ENCODE measurements at places on chromosomes 4 and X. TPM values are rescaled to one million over a fixed set of nuclear protein-coding genes. Genes with fewer than 3 reads are reported as not detected.

DNA sequence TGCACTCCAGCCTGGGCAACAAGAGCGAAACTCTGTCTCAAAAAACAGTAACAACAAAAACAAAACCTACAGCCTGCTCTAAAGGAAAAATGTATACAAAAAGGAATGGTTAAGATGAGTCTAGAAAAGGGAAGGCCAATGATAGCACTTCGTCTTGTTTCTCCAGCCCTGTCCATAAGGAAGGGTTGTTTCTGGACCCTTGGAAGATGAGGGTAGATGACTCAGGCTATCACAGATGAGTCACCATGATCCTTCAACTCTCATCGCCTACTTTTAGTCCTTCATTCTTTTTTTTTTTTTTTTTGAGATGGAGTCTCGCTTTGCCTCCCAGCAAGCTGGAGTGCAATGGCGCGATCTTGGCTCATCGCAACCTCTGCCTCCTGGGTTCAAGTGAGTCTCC, 8.8 kb downstream of the PLA2G12A start:
- H3K36me3 ChIP-seq, result peaks cover 31% of the 10 kb centered on the region
- no peak for DNase-seq
- no peaks in the 10 kb centered on the region for H3K27me3 ChIP-seq
- H3K4me1 ChIP-seq, result peaks cover 3% of the 10 kb centered on the region
- no peak overlapping the region for H3K4me3 ChIP-seq

DNA sequence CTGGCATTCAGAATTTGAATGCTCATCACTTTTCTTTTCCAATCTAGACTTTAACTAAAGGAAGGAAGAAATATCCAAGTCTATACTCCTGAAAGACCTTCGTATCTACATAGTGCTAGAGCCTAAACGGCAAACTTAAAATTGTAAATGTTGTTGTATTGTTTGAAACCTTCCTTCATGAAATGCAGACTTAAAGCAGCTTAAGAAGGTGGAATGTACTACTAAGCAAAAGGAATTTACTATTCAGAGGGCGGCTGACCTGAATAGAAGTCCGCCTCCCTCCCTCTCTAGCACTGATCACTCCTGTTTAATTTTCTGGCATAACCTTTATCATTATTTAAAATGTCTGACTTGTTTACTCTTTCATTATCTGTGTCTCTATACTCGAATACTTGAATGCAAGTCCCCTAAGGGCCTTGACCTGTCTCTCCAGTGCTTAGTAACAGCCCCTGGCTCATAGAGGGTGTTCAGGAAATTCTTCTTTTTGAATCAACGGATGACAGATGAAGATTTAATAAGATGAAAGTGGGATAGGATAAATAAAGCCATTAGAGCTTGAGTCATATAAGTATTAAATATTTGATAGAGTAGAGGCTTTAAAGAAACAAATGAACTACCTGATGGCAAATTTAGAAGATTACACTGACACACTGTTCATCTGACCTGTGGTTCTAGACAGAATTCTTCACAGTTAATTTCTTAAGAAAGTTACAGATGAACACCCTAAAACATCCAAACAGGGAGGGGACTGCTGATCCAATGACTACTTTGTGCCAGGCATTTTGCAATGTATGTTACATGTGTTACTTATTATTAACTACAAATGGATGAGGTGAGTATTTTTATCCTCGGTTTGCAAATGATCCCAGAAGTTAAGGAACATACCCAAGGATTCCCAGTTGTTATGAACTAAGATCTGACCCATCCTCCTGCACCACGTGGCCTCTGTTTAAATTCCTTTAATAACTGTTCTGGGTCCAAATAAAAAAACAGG, 20.2 kb upstream of the RBPJ start:
- H3K27me3 ChIP-seq, result no peaks in the 10 kb centered on the region
- no peak for DNase-seq
- H3K27ac ChIP-seq, result no peak overlapping the region
- peaks cover 16% of the 10 kb centered on the region for H3K4me1 ChIP-seq
- peaks cover 7% of the 10 kb centered on the region for H3K36me3 ChIP-seq

- no peak overlapping the region for H3K27ac ChIP-seq
- H3K4me1 ChIP-seq, result no peaks in the 10 kb centered on the region
- H3K27me3 ChIP-seq, result peaks cover 2% of the 10 kb centered on the region
- no peak overlapping the region for H3K4me3 ChIP-seq
- no peaks in the 10 kb centered on the region for H3K36me3 ChIP-seq
These were observed 268.9 kb downstream of the ASMT start for GRCh38 chrX:1883772-1884171.

DNA sequence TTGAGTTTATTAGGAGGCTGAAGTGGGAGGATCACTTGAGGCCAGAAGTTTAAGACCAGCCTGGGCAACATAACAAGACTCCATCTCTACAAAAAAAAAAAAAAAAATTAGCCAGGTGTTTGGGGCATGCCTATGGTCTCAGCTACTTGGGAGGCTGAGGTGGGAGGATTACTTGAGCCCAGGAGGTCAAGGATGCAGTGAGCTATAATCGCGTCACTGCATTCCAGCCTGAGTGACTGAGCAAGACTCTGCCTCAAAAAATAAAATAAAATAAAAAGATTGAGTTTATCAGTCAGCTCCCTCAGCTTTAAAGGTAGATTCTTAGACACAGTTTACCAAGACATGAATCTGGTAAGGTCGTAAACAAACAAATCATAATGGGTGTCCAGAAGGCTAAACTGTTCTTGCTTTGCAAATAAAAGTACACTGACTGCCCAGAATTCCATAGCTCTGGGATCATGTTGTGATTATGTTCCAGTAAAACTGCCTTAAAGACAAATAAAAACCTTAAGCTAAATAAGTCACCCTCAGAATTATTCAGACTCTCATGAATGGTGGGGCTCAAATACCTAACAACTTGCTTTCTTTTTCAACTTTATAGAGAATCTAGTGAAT, 18.7 kb downstream of the APOO start:
- no peak overlapping the region for H3K4me3 ChIP-seq
- H3K36me3 ChIP-seq, result peaks cover 5% of the 10 kb centered on the region
- H3K27ac ChIP-seq, result no peak overlapping the region
- no peaks in the 10 kb centered on the region for H3K27me3 ChIP-seq
- peaks cover 5% of the 10 kb centered on the region for H3K4me1 ChIP-seq

GRCh38 chr4:18321956-18322530, 300.5 kb upstream of the LCORL start:
- no peaks in the 10 kb centered on the region for H3K4me1 ChIP-seq
- H3K27ac ChIP-seq, result no peak overlapping the region
- DNase-seq, result no peak

DNA sequence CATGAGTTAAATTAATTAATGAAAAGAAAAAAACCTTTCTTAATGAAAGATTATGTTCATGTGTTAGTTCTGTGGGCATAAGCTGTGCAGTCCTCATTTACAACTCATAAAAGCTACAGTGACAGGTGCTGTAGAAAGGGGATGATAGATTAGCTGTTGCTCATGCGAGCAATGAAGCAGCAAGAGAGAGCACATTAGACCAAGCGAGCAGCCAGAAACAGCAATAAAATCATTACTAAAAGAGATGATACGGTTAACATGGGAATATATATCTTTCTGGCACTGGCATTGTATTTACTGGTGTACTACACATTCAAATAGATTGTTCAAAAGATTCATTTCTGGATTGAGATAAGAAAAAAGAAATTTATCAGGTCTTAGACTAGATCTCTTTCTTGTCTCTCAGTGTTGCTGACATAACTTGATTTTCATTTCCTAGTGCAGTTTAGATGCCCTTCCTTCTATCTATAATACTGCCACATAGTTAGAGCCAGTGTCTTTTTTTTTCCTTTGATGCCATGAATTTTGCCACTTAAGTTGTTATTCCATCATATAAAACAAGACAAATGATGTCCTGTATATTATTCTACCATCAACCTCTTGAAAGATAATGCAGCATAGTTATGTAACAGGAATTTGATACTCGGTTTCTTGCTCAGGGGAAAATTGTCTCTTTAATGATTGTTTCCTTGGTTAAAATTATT, 164.6 kb downstream of the BANK1 start:
- no peaks in the 10 kb centered on the region for H3K4me1 ChIP-seq
- H3K36me3 ChIP-seq, result no peaks in the 10 kb centered on the region
- H3K4me3 ChIP-seq, result no peak overlapping the region
- DNase-seq, result no peak
- H3K27me3 ChIP-seq, result peaks cover 3% of the 10 kb centered on the region

- DNase-seq, result peak; percentile 35
- H3K4me3 ChIP-seq, result peak overlapping the region; percentile 8
- peaks cover 35% of the 10 kb centered on the region for H3K4me1 ChIP-seq
These were observed 3.7 kb downstream of the NKX3-2 start for GRCh38 chr4:13540446-13541175.

DNA sequence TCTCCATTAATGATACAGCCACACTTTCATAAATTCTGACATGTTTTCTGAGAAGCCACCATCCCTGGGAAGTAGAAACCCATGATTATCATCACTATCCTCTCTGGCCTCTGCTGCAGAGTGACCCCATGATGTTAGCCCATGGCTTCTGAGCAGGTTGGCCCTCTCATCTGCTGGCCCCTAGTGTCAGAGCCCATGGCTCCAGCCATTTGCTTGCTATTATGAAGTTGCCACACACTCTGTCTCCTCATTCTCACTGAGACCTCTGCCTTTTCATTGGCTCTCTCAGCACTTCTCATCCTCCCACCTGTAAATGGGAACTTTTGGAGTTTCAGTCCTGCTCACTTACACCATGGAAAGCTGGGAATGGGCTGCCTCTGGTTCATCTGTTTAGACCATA, 192.7 kb downstream of the GASK1B start:
- no peak overlapping the region for H3K4me3 ChIP-seq
- no peaks in the 10 kb centered on the region for H3K36me3 ChIP-seq
- H3K4me1 ChIP-seq, result peaks cover 2% of the 10 kb centered on the region
- no peak overlapping the region for H3K27ac ChIP-seq

DNA sequence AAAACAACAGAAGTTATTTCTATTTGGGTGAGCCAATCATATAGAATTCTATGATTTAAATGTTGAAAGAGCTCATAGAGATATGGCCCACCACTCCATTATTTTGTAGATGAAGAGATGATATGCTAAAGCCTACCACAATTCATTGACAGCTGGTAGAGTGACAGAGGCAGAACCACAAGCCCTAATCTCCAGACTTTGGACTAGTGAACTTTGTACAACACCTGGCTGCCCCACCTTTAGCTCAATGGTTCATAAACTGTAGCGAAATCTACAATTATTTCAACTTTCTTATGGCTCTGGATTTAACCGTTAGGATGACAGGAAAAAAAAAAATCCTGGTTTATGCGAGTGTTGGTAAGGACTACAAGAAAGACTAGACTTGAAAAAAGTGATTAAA, 50.9 kb downstream of the PRKG2 start:
- DNase-seq, result no peak
- no peak overlapping the region for H3K4me3 ChIP-seq
- H3K27ac ChIP-seq, result no peak overlapping the region

GRCh38 chr4:60522265-60522664, 677.9 kb upstream of the ADGRL3 start:
- no peak for DNase-seq
- no peaks in the 10 kb centered on the region for H3K36me3 ChIP-seq
- H3K27me3 ChIP-seq, result no peaks in the 10 kb centered on the region
- no peak overlapping the region for H3K4me3 ChIP-seq
- H3K4me1 ChIP-seq, result no peaks in the 10 kb centered on the region

The UGT2B11 gene
- total RNA-seq, result not detected

The SAT1 gene
- total RNA-seq, result 147 TPM

The GAR1 gene
- total RNA-seq, result 18.2 TPM

Data from activated naive CD8-positive, alpha-beta T cell treated with anti-CD3 and anti-CD28 coated beads, Interleukin-2, amount 10 ng/mL, durations not matched to agents 7 days and 5 days (primary cell).